ENCODE measurements at places on chromosomes 1 and 21. TPM values are rescaled to one million over a fixed set of nuclear protein-coding genes. Genes with fewer than 3 reads are reported as not detected.

GRCh38 chr1:197116156-197116555, 30.3 kb downstream of the ASPM start:
- no peak for DNase-seq

GRCh38 chr1:4380564-4381168, 273.7 kb upstream of the AJAP1 start:
- no peak for DNase-seq

GRCh38 chr1:19368050-19368449, 55.9 kb downstream of the SLC66A1 start:
- no peak for DNase-seq

DNA sequence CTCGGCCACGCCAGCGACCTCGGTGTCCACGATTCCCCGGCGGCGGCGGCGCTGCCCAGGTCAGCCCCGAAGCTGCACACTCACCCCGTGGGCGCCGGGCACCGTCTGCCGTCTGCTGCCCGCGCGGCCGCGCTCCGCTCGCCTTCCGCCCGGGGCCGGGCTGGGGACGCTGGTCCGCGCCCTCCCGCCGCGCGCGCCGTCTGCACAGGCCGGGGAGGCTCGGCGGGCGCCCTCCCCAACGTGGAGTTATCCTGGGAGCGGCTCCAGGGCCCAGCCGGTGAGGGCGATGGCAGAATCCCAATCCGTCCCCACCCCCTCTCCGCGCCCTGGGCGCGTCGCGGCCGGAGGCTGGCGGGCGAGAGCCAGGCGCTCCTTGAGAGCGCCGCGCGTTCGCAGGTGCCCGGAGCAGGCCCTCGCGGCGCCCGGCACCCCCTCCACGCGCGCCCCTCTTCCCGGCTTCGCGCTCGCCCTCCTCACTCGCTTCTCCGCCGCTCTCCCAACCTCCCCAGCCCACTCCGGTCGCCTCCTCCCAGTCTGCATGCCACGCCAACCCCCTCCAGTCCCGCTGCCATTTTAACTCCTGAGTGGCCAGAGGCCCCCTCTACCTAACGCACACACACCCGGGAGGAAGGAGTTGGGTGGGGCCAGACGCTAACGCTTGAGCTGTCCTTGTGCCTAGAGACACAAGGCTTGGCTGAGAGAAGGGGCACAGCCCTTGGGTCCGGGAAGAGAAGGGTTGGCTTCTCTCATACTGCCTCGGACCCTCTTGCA, at the start of gene LRRN2:
Gene LRRN2 (minus strand): TSS at position 503 of the 771 bp plus-strand sequence. CDS start 65,746 bp downstream, outside the sequence.
- DNase-seq = no peak

DNA sequence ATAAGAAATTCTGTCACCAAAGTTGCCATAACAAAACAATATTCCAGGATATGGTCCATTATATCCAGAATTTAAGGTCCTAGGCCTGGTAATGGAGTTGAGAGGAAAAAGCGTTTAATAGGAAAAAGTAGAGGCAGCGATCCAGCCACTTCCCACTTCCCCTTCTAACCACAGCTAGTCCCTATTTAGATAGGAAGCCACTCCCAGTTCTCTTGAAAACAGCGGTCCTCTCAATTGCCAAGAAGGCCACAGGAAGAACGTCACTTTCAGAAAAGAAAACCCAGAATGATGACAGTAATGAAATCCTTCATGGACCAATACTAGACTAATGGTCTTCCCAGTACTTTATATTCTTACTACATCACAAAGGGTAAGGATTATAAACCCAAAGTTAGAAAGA, 38.6 kb downstream of the ABL2 start:
- DNase-seq = no peak

DNA sequence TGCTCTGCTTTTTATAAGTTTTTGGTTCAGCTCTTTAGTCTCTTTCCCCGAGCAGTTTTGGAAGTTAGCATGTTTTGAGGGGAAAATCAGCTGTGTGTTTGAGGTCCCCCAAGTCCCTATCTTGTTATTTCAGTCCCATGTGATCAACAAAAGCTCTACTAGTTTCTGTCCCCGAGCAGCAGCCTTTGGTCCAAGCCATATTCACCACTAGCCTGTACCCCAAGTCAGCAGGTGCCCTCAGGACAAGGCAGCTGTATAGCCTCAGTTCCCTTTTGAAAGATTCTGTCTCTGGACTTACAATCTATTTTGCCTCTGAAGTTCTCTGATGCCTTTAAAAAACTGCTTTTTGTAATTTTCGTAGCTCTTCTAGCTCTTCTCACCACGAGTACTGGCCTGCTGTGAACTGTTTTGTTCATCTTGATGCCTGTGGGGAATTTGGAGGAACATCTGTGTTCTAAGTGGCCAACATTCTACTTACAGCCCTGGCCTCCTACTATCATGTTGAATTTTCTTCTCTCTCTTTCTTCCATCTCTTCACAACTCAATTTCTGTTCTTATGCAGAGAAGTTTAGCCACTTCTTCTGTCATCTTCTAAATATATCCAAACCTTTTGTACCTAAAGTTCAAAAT, 16.7 kb downstream of the UAP1 start:
- no peak for DNase-seq

DNA sequence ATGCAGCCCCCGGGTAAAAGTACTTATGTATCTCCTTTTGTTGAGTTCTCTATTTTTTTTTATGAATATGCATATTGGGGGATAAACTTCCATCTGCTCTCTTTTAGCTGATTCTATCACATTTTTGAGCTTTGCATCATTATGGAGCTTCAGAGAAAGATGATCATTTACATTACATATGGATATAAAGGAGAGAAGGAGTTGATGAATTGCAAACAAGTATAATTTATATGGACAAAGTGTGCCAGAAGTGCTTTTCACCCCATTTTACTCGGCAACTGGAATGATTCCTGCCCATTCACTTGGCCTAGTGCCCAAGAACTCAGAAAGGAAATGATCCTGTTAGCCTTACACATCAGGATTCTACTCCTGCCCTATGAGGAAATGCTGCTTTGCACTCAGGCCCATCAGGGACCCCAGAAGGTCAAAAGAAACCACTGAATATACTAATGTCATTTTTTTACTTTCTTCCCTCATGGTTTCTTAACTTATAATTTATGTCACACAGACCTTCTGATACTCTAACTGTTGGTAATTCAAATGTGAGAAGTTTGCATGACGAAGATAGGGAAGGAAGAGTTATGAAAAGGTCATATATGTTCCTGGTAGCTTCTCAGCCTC, 65.6 kb downstream of the SAMSN1 start:
- no peak for DNase-seq

C1orf53 gene
- total RNA-seq = 7.0 TPM
